ENCODE measurements at places on chromosomes 4 and X.

GRCh38 chrX:93420090-93420489, 253.3 kb downstream of the NAP1L3 start:
- no peak for DNase-seq

DNA sequence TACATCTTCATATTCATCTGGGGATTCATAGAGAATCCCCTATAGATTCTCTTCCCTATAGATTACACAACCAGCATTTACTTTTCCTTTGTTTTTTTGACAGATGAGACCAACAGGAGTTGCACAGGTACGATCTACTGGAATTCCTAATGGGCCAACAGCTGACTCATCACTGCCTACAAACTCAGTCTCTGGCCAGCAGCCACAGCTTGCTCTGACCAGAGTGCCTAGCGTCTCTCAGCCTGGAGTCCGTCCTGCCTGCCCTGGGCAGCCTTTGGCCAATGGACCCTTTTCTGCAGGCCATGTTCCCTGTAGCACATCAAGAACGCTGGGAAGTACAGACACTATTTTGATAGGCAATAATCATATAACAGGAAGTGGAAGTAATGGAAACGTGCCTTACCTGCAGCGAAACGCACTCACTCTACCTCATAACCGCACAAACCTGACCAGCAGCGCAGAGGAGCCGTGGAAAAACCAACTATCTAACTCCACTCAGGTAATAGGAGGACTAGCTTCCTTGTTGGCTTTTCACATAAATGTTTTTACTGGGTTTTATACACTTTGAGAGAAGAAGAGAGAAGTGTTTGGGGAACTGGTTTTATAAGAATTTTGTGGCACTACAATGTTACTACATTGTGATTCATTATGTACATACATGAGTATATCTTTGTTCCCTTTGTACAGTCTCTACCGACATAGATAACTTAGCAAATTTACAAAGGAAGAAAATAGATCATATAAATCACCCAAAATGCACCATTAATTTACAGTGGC, 137.2 kb downstream of the DIPK2B start:
- DNase-seq = no peak

GRCh38 chr4:7417639-7418038, 17.1 kb downstream of the PSAPL1 start:
- DNase-seq = no peak

DNA sequence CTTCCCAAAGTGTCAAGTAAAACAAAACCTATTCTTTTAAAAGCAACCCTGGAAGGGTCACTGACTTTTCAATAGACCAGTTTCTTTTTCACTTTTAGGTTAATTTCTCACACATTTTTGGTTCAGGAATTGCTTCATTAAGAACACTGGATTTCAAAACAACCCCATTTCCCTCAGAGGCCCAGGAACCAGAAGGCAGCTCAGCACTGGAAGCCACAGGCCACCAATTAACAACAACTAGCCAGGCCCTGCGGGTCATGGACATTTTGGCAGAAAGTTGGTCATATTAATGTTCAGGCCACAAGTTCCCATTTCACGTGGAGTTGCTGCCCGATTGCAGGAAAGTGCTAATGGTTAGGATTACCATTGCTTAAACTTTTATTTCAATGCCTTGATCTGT, 39.8 kb downstream of the HAND2 start:
- DNase-seq = no peak

GRCh38 chrX:123833387-123833786, 26.5 kb upstream of the XIAP start:
- peak; percentile 53 for DNase-seq

- no peak for DNase-seq
Observed at GRCh38 chr4:7677799-7678301, 243.1 kb upstream of the PSAPL1 start.

GRCh38 chr4:71355045-71355444, 16.2 kb downstream of the SLC4A4 start:
- DNase-seq = no peak

- DNase-seq = no peak
Observed at GRCh38 chr4:75412746-75413145, 101.5 kb downstream of the RCHY1 start.

DNA sequence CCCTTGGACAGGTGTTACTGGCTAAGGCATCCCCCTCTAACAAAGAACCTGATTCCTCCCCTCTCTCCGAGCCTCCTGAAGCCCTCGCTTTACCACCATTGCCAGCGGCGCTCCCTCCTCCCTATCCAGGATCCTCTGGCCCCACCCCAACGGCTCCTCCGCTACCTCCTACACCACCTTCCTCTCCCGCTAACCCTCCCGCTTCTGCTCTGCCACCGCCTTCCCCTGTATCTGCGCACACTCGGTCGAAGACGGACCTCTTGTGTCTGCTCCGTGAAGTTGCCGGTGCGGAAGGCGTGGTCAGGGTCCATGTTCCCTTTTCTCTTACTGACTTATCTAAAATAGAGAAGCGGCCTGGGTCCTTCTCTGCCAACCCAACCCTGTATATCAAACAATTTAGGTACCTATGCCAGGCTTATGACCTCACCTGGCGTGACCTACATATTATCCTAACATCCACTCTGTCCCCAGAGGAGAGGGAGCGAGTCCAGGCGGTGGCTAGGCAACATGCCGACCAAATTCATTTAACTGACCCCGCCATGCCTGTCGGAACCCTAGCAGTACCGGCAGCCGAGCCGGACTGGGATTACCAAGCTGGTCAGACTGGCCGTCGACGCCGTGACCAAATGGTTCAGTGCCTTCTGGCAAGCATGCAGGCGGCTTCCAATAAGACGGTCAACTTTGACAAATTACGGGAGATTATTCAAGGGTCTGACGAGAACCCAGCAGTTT, 958.9 kb downstream of the RPA4 start:
- no peak for DNase-seq

DNA sequence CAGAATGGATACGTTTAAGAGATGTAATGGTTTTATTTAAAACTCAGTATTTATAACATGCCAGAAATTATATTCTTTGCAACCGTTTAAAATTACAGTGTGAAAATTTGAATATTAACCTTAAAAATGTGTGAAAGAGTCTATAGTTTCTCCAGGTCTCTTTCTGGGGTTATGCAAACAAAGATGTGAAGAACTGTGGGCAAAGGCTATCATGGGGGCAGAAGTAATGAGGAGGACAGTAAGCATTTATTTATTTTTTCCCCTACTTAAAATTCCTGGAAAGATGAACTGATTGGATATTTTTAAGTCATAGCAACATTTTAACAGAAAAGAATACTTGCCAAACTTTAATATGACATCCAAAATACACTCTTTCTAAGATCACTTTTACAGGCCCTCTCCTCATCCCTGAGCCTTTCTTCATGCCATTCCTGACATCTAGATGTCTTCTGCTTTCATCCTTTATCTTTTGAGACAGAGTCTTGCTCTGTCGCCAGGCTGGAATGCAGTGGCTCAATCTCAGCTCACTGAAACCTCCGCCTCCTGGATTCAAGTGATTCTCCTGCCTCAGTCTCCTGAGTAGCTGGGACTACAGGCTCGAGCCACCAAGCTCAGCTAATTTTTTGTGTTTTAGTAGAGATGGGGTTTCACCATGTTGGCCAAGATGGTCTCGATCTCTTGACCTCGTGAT, 46.1 kb downstream of the TMEM131L start:
- no peak for DNase-seq

GRCh38 chrX:2514131-2514530, 13.4 kb upstream of the DHRSX start:
- no peak for DNase-seq

GRCh38 chr4:1137063-1137776, 23.9 kb upstream of the RNF212 start:
- no peak for DNase-seq

DNA sequence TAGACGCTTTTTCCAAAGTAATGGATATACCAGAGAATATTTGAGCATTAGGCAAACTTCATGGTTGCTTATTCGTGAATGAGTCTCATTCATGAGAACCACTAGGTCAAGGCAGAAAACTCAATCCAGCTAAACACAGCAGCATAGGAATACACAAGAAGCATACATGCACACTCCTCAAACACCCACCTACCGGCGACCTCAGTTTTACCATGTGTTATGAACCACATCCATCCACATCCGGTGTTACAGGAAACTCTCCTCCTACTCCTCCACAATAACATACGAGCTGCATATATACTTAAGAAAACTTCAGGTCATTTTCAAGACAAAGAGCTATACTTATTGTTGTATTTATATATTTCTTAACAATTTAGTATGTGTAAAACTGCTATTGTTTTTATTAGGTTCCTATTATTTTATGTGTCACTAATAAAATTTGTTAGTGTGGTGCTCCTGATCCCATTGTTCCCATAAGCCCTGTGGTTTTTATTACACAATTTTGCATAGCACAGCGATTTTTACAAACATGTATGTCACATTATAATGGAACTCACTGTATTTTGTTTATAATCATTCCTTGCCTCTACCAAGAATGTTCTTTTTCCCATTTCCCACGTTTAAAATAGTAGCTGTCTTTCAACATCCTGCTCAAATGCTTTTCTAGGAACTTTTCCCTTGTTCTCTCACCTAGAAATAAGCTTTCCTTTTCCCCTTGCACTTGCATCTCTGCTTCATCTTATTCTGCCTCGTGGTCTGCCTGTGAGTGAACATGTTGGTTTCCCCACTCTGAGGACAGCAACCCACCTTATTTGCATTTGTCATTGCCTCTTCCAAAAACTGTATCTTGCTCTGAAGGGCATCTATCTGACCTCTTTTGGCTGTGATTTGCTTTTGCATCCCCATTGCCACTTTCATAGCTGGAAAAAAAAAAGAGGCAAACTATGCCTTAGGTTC, 48.3 kb downstream of the STBD1 start:
- DNase-seq = no peak

DNA sequence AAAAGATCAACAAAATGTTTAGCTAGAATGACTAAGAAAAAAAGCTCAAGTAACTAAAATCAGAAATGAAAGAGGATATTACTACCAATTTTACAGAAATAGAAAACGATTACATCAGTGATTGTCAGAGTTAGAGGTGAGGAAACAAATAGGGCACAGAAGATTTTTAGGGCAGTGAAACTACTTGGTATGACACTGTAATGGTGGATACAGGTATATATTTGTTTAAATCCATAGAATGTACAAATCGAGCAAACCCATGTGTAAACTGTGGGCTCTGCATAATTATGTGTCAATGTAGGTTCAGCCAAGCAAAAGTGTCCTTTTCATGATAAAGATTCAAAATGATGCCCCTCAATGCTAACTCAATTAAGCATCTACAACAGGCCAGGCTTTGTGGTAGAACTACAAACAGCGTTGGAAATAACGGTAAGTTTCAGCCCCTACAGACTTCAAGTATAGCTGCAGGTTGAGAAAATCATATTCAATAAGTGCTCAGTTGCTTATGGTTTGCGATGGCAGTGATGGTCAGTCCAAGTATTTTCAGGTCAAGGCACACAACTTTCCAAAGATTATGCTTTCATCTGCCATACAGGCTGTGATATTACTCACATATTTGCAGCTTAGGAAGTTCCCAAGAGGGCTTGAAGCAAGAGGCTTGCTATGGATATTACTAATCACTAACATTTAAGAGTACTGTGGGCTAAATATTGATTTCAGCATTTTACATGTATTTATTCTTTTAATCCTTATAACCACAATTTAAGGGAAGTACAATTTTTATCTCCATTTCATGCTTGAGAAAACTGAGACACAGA, 158.6 kb downstream of the TET2 start:
- DNase-seq = no peak

DNA sequence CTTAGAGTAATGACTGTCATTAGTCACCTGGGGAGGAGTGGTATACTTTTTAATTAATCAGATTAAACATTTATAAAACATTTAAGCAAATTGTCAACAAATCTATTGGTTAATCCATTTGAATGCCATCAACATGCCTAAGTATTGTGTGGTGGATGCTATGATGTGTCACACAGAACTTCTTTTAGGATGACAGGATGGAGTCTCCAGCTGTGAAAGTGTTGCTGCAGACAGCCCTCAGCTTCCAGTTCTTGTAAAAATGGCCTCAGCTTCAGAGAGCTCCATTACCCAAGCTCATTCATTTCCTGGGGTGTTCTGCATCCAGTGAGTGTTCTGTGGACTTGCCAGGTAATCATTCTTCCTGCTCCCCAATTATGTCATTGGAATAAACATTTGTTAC, 74.3 kb upstream of the CLNK start:
- DNase-seq = no peak

GRCh38 chr4:17347445-17347844, 164.4 kb downstream of the QDPR start:
- DNase-seq = peak; percentile 26

- DNase-seq = peak; percentile 89
Observed at GRCh38 chrX:45771560-45772340, 571.1 kb upstream of the DIPK2B start.

DNA sequence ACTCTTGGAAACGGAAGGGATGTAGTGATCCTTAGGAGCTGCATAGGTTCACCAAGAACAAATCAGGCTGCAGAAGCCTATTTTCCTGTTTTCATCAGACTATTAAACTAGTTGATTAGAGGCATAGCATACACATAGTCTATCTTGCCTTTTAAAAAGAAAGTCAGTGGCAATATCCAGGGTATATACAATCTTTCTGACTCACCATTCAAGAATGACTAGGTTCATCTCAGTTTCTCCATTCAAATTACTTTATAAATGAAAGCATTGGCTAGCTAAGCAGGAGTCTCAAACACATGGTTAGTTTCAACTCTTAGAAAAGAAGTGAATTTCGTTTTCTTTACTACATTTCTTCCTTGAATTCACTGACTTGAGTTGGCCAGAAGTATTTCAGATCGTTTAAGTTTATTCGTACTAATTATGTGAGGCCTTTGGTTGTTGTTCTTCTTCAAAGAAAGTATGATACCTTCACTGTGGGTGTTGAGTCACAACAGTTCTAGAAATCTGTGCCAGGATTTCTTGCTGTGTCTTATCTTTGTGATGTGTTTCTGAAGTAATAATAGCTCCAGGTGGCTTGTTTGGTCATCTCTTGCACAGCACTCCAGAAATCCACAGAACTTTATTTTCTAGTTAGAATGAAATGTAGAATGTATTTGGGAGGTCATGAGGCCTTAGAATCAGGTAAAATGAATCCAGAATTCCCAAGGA, 88.2 kb downstream of the AWAT2 start:
- no peak for DNase-seq

- no peak for DNase-seq
Observed at GRCh38 chr4:38313175-38313574, 350.8 kb upstream of the KLF3 start.

DNA sequence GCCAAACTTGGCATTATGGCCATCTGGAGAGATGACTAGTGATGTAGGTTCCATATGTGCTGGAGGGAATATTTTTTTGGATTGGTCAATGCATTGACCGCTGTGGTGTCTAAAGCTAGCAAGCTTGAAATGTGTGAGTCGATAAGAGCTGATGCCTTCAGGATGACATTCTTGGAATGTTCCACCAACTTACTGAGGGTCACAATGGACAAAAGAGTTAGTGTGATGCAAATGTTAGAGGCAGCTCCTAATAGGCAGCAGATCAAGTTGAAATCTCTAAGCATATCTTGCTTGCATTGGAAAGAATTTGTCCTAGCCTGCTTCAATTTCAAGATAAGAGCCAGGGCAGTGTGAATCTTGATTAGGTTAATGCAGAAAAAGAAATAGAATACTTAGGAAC, 210.4 kb upstream of the AFF2 start:
- no peak for DNase-seq
